Activated T-helper 1 cell treated with anti-CD3 and anti-CD28 coated beads, Interleukin-12 subunit alpha, Interleukin-12 subunit beta, Interleukin-2, Interleukin-4 antibody, amounts not matched to agents 30 ng/mL and 10 ng/mL and 1 ng/mL, durations not matched to agents 14 hours and 24 hours and 36 hours (primary cell): ENCODE measurements at places on chromosomes 7 and 10. TPM values are rescaled to one million over a fixed set of nuclear protein-coding genes. Genes with fewer than 3 reads are reported as not detected.

SH2D4B gene
- 0.18 and 0.20 TPM in 2 replicates for total RNA-seq

COX19 gene
- 14.3 and 18.6 TPM in 2 replicates for total RNA-seq

SKAP2 gene
- total RNA-seq = 3.2 and 3.3 TPM in 2 replicates

DNA sequence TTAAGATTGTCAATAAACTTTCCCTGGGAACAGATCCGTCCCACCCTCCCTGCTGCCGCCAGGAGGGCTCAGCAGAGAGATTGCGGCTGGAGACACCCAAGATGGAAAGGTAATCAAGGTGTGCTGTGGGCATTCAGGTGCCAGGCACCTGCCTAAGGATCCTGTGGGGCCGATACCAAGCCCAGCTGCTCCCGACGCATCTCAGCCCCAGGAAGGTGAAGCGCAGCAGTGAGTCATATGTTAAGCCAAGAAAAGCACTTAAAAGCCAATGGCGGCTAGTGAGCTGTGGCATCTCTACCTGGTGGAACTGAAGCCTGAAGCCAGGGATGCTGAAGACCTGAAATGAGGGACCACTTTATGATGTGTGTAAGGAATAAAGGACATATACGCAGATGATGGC lies 6.1 kb downstream of the WDR86 start:
- no peak for DNase-seq

HOXA10 gene
- not detected in 2 replicates for total RNA-seq

GIMAP6 gene
- 38.7 and 41.3 TPM in 2 replicates for total RNA-seq

PMS2 gene
- total RNA-seq = 20.3 and 25.8 TPM in 2 replicates

DNA sequence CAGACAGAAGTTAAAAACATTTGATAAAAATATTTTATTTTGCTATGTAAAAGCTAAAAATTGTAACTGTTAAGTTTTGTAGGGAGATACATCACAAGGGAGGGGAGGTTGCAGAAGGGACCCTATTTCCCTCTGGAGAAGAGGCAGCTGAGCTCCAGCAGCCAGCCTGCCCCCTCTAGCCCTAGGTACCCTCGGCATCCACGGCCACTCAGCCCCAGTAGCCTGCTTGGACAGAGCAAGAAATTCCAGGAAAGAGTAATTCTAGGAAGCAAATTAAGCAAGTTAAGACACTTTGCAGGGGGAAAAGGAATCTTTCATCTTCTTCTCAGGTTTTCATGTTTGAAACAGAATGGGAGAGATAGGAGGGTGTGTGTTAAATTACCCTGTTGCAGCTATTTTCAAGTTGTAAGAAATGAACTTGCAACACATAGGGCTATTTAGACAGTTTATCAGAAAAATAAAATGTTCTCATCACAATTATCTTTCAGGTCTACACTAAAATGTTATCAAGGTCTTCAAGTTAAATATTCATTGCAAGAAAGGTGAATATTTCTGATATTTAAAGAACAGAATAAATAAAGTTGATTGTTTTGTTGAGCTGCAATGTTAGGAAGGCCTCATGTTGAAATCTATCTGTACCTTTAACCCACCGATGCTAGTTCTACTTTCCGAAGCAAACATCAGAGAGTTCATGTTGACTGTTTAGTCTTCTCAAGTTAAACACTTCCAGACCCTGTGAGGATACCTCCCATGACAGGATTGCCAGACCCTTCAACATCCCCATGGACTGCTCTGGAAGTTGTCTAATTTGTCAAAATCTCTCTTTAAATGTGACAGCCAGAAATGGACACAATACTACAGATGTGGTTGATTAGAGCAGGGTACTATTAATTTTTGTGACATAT lies 5.5 kb downstream of the SGCE start:
- DNase-seq = no peak

GRCh38 chr10:130958981-130959751 lies 352.4 kb downstream of the TCERG1L start:
- DNase-seq = no peak

DNA sequence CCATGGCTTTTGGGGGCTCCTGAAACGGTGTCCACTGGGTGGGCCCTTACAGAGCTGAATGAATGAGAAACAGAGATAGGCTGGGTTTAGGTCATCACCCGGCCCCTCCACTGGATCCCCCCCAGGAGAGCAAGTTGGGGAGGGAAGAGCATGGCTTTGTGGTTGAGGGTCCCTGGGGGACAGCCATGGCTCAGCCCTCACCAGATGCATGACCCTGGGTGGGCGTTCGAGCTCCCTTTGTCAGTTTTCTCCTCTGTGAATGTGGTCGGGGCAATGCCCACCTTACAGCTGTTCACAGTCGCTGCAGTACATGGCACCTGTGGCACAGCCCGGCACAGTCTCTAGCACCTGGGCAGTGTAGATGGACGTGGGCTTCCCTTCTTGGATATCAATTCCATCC lies 40.6 kb upstream of the CXCL12 start:
- no peak for DNase-seq

DNA sequence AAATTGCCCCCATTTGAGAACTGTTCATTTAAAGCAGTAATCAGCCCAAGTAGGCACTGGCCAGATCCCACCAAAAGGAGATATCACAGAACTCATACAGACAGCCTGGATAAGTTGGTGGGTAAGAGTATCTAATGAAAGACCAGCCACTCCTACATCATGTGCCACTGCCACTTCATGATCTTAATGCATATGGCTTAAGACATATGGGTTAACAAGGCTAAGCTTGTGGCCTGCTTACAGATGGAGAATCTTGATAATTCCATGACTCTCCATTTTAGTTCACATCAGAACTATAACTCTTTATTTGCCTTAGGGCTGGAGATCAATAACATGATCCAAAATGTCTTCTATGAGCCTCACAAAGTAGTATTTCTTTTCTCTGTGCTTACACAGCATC lies 6.8 kb upstream of the IFIT1B start:
- no peak for DNase-seq

- no peak for DNase-seq
Observed at GRCh38 chr7:67021260-67021659, 24.6 kb downstream of the TYW1 start.

- no peak for DNase-seq
Observed at GRCh38 chr10:97812696-97813095, 36.9 kb upstream of the GOLGA7B start.

DNA sequence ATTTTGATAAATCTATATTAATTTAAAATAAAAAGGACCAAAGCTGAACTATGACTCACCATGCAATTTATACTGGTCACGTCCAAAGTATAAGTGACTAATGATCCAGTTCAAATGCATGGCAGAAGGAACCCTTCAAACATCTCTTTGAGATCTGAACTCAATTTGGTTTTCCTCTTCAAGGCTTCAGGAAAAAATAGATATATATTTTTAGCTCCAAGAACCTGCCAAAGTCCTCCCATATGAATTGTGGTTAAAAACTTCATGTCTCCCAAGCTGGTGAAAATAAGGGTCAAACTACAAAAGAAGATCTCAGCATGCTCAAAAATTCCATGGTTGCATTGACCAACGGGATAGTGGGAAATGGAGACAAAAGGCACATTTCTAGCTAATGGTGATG lies 34.6 kb upstream of the PDE1C start:
- no peak for DNase-seq
